Renal cortical epithelial cell (primary cell): ENCODE measurements at places on chromosomes 16 and 17. TPM values are rescaled to one million over a fixed set of nuclear protein-coding genes. Genes with fewer than 3 reads are reported as not detected.

DNA sequence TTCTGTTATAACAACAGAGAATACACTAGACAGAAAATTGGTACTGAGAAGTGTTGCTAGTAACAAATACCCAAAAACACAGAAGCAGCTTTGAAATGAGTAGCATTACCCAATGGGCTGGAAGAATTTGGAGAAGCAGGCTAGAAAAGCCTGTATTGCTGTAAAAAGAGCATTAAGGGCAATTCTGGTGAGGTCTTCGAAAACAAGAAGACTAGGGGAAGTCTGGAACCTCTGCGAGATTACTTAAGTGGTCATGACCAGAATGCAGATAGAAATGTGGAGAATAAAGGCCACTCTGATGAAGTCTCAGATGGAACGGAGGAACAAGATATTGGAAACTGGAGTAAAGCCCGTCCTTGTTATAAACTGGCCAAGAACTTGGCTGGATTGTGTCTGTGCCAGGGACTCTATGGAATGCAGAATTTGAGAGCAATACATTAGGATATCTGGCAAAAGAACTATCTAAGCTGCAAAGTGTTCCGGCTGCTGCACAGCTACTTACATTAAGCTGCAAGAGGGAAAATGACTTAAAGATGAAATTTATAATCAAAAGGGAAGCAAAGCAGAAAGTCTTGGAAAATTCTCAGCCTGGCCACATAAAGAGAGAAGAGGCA, 44.9 kb upstream of the PEMT start:
- DNase-seq = no peak

Gene CCDC144A
- total RNA-seq = 7.9 TPM in 1 of 2 replicates, not detected in the other

Gene UTS2R
- total RNA-seq = 0.10 TPM in 1 of 2 replicates, not detected in the other

- DNase-seq = no peak
These were observed 1.1 kb upstream of the CAPN15 start for GRCh38 chr16:526181-527014.

DNA sequence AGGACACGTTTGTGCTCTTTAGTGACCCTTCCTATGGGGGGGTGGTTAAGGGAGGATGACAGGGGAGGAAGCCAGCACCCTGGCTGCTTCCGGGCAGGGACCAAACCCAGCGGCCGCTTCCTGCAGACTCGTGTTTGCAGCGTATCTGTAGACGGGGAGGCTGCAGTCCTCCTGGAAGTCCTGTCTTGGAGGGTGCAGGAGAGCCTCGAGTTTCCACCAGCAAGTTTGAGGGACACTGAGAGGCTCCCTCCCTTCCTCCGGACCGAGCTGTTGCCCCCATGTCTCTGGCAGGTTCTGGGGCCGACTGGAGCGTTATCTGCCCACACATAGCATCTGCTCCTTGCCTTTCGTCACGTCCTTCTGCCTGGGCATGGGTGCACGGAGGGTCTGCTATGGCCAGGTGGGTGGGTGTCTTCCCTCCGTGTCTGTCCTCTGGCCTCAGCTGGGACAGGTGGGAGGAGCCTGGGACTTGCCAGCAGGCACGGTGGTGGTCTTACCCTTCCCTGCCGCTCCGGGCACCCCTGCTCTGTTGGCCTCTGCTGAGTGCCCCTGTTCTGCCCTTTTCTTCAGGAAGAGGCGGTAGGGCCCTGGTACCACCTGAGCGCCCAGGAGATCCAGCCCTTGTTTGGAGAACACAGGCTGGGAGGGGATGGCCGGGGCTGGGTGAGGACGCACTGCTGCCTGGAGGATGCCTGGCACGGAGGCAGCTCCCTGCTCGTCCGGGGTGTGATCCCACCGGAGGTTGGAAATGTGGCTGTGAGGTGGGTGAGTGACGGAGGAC, 8.8 kb downstream of the ENGASE start:
- no peak for DNase-seq

Gene ELP5
- 22.1 and 24.8 TPM in 2 replicates for total RNA-seq

GRCh38 chr17:77280304-77281121, 139.7 kb downstream of the SEC14L1 start:
- DNase-seq = peak; percentile 75

DNA sequence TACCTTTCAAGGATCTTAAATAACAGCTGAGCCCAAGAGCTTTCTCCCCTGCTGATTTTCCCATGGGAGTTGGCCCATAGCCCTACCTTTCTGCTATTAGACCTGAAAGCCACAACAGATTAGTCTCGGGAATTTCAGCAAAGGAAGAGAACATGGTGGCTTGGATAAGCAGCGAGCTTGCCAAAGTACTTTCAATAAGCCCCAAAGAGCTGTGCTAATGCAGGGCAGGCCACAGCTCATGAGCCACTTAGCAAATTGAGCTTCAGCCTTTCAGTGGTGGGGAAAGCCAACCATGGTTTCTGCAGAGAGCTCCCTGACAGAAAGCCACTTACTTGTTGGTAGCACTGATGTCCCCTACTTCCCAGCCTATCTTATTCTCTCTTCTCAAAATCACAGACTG, 217.8 kb upstream of the IRX5 start:
- no peak for DNase-seq

- peak; percentile 83 for DNase-seq
These were observed 42.7 kb upstream of the SMPD3 start for GRCh38 chr16:68490829-68491575.

DNA sequence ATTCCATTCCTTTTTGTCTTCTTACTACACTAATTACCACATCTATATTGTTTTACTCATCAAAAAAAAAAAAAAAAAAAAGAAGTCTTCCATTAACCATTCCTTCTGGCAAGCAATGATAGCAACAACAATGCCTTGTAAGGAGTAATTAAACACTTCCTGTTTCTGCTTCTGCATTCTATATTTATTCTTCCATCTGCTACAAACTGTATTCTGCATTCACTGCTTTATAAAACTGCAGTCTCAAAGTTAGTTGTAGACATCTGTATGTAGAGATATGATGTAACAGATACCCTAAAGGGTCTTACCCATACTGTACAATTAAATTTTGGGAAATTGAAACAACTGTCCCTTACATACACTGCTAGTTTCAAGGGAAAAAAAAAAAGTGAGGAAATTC, 28.7 kb upstream of the ABCA6 start:
- no peak for DNase-seq

DNA sequence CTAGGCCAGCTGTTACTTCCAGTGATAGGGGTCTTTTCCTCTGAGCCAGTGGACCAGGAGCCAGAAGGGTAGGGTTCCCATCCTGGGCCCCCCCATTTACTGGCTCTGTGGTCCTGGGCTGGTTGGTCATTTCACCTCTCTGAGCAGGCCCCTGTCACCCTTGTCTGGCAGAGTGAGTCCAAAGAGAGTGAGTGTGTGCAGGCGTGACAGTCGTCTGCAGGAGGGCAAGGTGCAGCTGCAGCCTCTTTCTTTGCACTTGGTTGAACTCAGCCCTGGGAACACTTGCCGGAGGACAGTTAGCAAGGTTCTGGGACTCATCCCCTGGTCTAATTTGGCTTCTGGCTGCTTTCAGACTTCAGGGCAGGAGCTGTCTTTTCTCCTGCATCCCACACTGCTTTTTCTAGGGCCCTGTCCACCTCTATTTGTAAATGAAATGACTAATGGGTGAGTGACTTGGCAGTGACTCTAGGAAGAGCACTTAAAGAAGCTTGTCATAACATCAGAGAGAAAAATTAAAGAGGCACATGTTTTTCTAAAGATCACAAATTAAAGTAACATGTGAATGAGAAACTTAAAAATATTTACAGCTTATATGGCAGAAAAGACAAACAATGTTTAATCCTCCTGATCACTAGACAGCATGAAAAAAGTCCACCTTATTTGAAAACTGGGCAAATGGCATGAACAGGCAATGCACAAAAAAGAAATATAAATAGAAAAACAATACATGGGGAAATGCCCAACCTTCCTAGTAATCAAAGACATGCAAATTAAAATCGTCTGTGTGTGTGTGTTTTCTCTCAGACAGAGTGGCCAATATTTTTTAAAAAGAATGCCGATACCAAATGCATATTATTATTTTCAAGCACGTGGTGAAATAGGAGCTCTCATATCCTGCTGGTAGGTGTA, 137.5 kb downstream of the NTN1 start:
- DNase-seq = no peak

GRCh38 chr16:31467151-31467773, 4.7 kb upstream of the TGFB1I1 start:
- DNase-seq = no peak

Gene GP2
- total RNA-seq = not detected in 2 replicates

Gene TNS4
- total RNA-seq = 0.05 and 0.69 TPM in 2 replicates

DNA sequence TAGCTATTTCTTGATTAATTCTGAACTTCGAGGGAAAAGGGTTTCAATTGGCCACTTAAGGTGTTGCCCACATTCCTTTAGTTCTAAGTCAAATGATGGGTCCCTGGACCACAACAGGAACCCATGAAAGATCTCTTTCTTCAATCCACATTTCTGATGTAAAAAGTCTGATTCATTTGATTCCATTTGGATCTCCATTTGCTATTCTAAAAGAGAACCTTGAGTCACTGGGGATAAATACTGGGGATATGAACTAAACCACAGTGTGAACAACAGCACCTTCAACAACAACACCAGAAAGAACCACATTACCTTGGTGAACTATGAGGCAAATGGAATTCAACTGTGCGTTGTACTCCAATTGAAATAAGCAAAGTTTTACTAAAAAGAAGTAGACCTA, 108.9 kb upstream of the IRX5 start:
- DNase-seq = no peak

- no peak for DNase-seq
These were observed 7.8 kb downstream of the GLOD4 start for GRCh38 chr17:774313-774584.

DNA sequence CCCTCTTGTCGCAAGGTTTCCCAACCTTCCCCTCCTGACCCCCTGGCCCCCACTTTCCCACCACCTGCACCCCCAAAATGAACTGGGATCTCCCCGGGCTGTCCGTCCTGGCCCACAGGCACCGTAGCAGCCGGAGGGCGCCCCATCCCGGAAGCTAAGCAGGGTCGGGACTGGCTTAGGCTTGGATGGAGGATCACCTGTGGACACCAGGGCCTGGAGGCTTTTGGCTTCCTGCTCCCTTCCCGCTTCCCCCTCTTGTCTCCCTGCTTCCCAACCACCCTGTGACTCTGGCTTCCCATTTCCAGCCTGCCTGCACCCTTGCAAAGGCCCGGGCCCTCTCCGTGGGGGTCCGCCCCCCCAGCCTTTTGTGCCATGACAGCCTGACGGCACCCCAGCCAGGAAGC, 2291.3 kb downstream of the TP53TG3F start:
- DNase-seq = no peak

Gene TBX6
- 0.15 TPM in 1 of 2 replicates, not detected in the other for total RNA-seq

DNA sequence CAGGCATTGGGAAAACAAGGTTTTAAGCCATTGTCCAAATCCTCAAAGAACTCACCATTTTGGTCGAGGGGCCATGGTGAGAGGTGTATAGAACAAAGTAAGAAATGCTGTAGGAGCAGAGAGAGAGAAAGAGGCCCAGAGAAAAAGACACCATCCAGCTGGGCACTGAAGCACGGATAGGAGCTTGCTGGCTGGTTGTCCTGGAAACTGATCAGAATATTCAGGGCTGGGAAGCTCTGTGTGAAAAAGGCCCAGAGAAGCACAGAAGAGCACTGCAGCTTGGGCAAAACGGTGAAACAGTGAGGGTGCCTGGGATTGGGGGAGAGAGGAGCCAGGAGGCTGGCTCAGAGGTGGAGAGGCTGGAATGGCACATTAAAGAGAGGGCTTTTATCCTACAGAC, 16.5 kb downstream of the HS3ST3B1 start:
- no peak for DNase-seq

Gene SDK2
- total RNA-seq = 0.10 and 0.52 TPM in 2 replicates

- peak; percentile 70 for DNase-seq
These were observed 251.6 kb downstream of the KCNJ2 start for GRCh38 chr17:70420861-70421445.

- no peak for DNase-seq
These were observed 9.7 kb upstream of the RSKR start for GRCh38 chr17:28623696-28624095.

GRCh38 chr16:78664811-78665772, 565.6 kb downstream of the WWOX start:
- no peak for DNase-seq

Gene ADAMTS18
- total RNA-seq = 0.10 and 0.17 TPM in 2 replicates

GRCh38 chr17:50166518-50167181, 845 bp downstream of the SGCA start:
- no peak for DNase-seq

DNA sequence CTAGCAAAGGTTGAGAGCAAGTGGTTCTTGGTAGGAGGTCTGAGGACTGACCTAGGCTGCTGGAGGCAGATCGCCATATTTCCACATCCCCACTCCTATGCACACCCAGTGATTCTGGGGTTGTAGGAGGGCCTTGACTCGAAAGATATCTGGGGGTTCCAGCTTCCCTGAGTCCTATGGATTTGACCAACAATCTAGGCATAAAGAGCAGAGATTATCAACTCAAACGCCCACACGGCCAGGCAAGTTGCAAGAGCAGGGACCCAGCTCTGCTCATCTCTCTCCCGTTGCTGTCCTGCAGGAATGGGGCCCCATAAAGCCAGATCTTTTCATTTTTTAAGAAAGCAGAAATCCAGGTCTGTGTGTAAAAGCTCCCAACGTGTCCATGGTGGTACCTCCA, 94.6 kb downstream of the SOCS1 start:
- DNase-seq = no peak

Gene KCNJ12
- total RNA-seq = 6.7 and 8.5 TPM in 2 replicates

GRCh38 chr16:86667035-86667434, 88.7 kb downstream of the FOXL1 start:
- no peak for DNase-seq

Gene CTF1
- 2.1 and 4.7 TPM in 2 replicates for total RNA-seq

DNA sequence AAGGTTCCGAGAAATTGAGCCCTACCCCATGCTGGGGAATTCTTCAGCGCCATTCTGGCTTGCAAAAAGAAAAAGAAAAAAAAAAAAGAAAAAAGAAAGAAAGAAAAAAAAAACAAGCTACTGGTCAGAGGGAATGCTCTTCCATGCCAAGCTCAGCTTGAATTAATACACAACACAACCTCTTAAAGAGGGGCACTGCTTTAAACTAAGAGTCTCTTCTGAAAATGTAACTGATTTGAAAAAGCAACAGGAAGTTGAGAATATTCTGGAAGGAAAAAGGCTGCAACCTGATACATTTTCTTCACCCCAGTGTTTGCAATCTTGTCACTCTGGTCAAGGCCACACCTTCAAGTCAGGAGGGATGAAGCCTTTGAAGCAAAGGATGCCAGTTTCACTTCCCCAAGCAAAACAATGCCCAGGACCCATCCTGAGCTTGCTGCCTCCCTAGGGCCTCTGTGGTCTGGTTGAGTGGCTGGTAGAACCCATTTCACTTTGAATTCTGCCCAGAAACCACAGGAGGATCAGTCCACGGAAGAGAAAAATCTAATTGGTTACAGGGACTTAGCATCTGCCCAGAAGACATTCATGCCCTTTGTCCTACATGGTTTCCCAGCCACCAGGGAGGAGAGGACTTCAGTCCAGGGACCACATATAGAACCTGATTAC, 389.7 kb downstream of the SOX9 start:
- DNase-seq = no peak

DNA sequence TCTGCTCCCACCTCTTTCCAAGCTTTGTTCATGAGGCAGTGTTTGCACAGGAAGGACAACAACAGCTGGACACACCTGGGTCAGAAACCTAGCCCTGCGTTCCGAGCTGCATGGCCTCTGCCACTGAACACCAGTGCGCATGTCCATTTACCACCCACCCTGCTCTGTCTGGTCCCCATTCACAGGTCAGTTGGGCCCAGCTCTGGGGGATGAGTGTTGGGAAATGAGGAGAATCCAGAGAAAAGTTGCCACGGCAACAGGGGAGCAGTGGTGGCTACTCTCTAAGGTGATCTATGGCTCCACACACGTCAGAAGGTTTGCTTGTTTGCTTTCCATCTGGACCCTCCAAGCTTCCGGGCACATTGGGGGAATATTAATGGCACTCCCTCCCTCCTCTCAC, 70.4 kb upstream of the ASIC2 start:
- DNase-seq = no peak

- DNase-seq = peak; percentile 86
These were observed 30.2 kb downstream of the PLCD3 start for GRCh38 chr17:45101883-45102811.

Gene FAM83G
- 16.8 and 17.9 TPM in 2 replicates for total RNA-seq
